SK-N-SH (cell line): ENCODE measurements at places on chromosomes 1 and 21. TPM values are rescaled to one million over a fixed set of nuclear protein-coding genes. Genes with fewer than 3 reads are reported as not detected.

- H3K4me3 ChIP-seq, result no peak overlapping the region
- no peak for DNase-seq
- H3K27ac ChIP-seq, result no peak overlapping the region
- H3K27me3 ChIP-seq, result no peaks in the 10 kb centered on the region
- peaks cover 62% of the 10 kb centered on the region for H3K36me3 ChIP-seq
These were observed 20.8 kb upstream of the CCDC17 start for GRCh38 chr1:45644661-45645060.

GRCh38 chr1:75245239-75245638, 111.1 kb downstream of the LHX8 start:
- H3K36me3 ChIP-seq, result no peaks in the 10 kb centered on the region
- H3K4me3 ChIP-seq, result no peak overlapping the region
- H3K4me1 ChIP-seq, result no peaks in the 10 kb centered on the region
- H3K27me3 ChIP-seq, result no peaks in the 10 kb centered on the region

Gene LAMC1
- polyA plus RNA-seq, result 90.4 and 101 TPM in 2 replicates

Gene OR2T2
- not detected in 2 replicates for polyA plus RNA-seq

Gene CYP4B1
- not detected in 2 replicates for polyA plus RNA-seq

- H3K27ac ChIP-seq, result no peak overlapping the region
- no peaks in the 10 kb centered on the region for H3K27me3 ChIP-seq
- peaks cover 6% of the 10 kb centered on the region; the same call in 1 of the 2 replicates for H3K4me1 ChIP-seq
- no peak for DNase-seq
These were observed 20.5 kb upstream of the TRABD2B start for GRCh38 chr1:48017716-48018115.

Gene CRYAA
- polyA plus RNA-seq, result not detected in 2 replicates

GRCh38 chr1:156359973-156360372, 9.0 kb upstream of the RHBG start:
- no peaks in the 10 kb centered on the region for H3K36me3 ChIP-seq
- H3K4me1 ChIP-seq, result no peaks in the 10 kb centered on the region; the same call in 1 of the 2 replicates
- no peak overlapping the region for H3K4me3 ChIP-seq
- no peak overlapping the region for H3K27ac ChIP-seq
